ENCODE measurements at places on chromosomes 2 and 18.

GRCh38 chr18:58668897-58669296 is 2.4 kb upstream of the MALT1 start:
- no peak for DNase-seq

DNA sequence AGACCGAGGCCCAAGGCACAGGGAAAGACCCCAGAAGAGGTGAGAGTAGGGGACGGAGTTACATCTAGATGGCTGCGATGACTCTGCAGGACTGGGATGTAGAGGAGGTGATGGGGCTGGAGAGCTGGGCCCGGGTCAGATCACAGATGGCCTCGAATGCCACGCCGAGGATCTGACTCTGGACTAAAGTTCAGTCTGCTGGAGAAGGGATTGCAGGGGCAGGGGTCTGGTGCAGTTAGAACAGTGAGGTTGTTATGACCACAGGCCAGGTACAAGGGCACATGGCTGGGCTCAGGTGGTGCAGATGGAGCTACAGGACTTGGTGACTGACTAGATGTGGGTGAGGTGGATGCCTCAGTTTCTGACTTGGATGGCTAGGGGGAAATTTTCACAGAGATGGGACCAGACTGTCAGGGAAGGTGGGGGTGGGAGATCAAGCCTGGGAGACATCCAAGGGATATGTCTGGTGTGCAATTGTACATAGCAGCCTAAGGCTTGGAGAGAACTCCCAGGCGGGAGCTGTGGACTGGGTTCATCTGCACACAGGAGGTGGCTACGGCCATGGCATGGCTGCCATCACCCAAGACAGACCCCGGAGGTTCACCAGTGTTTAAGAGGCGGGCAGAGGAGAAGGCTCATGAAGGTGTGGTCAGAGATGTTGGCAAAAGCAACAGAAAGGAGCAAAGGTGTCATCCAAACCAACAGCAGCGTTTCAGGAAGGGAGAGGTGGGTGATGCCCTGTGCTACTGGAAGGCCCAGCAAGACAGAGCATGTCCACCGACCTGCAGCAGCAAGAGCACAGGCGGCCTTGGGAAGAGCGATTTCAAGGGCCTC is 66.9 kb downstream of the CIB4 start:
- DNase-seq = no peak

GRCh38 chr18:10896851-10897250 is 252.5 kb downstream of the PIEZO2 start:
- DNase-seq = no peak

DNA sequence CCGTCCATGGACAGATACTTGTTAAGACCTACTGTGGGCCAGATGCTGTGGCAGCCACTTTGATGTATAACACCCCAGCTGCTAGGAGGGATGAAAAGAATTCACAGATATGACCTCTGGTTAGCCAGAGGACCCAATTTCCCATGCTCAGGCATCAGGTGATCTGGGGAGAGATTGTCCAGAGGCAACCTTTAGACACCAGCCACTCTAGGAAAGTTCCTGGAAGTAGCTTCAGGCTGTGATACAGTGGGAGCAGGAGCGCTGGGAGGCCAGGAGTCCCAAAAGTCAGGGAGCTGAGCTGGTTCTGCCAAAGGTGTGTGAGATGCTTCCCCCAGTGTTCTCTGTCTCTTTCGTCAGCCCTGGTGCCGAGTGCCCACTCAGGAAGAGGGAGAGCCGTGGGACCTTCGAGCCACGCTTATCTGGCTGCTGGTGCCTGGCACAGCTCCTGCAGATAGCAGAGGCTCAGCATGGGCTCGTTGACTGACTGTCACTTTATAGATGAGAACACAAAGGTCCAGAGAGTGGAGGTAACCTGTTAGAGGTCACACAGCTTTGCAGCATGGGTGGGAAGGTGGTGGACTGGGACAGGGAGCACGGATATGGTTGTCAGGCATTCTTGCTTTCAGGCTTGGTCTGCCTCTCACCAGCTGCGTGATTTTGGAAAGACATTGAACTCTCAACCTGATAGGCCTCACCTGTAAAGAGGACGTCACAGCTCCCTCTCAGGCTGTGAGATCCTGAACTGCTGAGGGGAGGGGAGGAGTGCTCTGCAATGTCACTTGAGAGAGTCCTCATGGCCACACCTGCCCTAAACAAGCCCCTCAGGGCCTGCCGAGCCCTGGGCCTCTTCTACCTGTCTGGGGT is 7.8 kb upstream of the RALB start:
- no peak for DNase-seq

GRCh38 chr2:33301355-33301754 is 175.1 kb upstream of the RASGRP3 start:
- no peak for DNase-seq

DNA sequence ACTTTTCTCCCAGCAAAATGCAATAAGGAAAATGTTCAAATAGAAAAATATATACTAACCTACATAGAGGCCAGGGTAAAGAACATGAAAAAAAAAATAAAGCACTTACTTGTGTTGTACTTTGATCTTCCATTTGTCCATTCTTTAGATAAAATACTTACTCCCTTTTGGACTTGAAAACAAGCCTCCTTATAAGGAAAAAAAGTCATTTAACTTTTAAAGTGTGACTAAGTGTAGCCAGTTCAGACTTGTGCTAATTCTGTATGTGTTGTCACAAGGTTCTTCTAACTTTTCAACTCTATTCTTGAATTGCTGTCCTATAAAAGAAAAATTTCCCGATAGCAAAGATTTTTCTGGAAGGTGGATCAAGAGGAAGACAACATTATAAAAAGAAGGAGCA is 23.2 kb downstream of the SLC40A1 start:
- no peak for DNase-seq

- no peak for DNase-seq
Measured at GRCh38 chr2:15284614-15285013, 276.5 kb downstream of the NBAS start.

DNA sequence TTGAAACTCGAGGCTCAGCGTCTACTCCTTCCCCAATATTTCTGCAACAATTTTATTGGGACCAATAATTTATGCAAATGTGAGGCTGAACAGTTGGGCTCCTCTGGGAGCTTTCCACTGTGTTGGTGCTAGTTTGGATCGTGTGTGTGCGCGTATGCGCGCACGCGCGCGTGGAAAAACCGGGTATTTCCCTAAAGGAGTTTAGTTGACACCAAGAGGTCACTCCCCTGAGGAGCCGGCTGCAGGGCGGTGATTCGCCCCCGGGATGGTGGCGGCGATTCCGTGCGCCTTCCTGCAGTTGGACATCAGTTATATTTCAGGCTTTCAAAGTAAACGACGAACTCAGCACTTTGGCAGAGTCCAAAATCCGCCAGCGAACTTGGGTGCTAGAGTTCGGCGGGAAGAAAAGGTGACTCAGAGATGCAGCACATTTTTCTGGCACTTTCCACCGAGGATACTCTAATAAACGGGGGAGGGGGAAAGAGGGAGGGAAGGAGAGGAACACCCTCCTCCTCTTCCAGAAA is 186.5 kb upstream of the FANCL start:
- no peak for DNase-seq

- DNase-seq = no peak
Measured at GRCh38 chr2:20281876-20282275, 56.9 kb upstream of the SDC1 start.

DNA sequence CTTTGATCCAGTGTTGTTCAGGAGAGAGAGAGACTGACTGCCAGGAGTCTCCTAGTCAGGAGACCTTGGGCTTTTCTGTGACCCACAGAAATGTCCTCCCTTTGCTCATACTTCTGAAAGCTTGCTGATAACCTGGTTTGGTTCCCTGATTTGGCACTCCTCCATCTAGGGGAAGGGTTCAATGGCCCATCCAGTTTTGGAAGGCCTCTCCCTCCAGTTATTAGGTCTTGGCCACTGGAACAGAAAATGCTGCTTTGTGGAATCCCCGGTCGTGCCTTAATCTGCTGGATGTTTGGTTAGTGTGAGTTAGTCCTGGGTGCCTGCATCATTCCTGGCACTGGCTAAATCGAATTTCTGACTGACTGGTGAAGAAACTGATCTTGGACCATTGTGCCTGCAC is 35.7 kb downstream of the KDM3A start:
- DNase-seq = no peak

DNA sequence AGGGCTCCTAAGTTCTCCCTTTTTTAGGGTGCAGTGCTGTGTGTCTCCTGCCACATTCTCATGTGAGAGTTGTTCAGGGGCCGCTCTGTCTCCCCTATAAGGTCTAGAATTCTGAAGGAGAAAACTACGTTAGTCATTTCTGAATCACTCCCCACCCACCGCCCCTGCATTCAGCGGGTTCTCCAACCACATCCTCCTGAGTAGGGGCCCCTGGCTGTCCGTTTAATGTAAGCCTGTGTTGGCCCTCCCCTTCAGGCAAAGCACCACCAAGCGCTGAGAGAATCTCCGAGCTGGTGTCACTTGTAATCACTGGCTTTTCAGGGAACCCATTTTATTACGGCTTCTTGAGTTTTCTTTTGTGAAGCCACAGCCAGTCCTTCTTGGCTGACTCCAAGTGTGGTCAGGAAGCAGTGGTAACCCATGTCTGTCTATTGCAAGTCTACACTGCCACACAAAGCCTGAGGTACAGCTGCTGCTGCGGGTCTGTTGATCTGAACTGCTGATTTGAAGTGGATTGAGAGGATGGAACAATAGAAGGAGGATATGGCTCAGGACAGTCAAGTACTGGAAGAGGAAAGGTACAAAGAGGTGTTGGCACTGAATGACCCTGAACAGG is 16.9 kb downstream of the LCT start:
- peak; percentile 20 for DNase-seq

DNA sequence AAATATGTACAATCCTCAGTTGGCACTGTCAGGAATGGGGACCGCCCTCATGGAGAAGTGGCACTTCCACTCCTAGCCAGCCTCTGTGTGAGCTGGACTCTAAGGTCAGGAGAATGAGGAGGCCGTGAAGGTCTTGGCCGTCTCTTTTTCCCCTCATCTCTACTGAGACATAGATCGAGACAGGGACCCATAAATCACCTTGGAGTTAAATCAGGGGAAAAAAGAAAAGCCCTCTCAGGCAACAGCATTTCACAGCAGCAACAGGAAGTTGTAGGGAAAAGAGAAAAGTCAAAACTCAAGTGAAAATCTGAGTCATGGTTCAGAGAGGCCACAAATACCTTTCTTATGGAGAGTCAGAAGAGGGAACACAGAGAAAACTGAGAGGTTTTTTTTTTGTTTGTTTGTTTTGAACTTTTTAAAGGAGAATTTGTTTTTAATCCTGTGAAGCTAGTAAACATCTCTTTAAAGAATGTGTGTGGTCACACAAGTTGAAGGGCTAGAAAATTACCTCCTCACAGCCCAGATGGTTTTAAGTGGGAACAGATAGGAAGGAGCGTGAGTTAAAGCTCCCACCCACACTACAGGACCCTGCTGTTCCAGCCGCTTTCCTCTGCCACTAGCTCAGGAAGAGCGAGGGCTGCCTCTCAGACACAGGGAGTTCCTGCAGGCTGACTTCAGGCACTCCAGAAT is 30.6 kb upstream of the CYP1B1 start:
- DNase-seq = no peak

DNA sequence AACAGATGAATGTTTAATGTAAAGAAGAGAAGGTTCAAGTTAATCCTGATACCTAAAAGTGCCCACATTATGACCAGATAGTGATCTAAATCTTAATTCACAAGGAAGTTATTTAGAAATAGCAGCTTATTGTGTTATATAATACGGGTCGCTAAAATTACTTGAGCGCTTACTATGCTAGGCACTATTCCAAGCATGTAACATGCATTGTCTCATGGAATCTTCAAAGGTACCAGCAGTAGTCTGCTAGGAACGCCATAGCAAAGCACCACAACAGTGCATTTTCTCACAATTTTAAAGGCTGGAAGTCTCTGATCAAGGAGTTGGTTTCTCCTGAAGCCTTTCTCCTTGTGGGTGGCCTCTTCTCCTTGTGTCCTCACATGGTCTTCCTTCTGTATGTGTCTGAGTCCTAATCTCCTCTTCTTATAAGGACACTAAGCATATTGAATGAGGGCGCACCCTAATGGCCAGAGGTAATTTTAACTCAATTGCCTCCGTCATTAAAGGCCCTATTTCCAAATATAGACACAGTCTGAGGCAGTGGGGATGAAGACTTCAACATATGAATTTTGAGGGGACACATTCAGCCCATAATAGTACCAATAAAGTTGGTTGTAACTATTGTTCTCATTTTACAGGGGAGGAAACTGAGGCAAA is 118.4 kb downstream of the LRRC30 start:
- no peak for DNase-seq

DNA sequence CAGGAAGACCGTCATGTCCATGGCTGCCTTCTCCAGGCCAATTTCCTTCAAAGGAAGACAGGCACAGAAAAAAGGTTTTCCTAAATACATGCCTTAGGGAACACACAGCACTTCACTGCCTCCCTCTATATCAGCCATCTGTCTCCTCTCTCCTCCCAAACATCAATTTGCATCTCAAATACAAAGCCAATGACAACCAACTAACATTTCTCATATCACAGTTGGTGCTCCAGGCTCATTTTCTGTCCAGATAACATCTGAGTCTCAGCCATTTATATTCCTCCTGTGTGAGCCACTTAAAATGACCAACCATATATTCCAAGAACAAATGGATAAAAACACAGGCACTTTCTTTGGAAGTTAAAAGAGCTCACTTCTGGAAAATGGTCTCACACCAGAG is 62.5 kb upstream of the ACAA2 start:
- DNase-seq = no peak

DNA sequence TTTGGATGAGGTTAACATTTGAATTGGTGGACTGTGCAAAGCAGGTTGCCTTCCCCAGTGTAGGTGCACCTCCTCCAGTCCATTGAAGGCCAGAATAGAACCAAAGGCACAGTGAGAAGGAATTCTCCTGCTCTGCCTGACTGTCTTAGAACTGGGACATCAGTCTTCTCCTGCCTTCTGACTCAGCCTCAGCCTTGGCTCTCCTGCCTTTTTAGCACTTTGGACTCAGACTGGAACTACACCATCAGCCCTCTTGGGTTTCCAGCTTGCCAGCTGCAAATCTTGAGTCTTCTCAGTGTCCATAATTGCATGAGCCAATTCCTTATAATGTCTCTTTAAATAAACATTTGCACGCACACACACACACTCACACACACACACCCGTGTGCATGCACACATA is 8.0 kb upstream of the TMEM177 start:
- DNase-seq = no peak

DNA sequence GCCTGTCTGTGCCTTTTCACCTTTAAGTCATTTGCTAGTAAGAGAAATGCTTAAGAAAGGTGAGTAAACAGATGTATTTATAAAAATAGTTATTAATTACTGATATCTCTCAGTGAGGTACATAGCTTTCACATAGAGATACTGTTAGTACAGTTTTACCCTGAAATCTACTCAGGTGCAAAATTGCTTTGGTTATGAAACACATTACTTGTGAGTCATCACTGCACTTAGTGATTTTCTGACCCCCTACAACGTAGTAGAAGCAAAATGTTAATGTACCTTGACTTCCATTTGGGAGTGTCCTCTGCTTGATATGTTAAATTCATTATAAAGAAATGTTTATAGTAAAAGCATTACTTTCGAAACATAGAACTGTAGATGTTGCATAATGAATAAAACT is 6.5 kb downstream of the GLS start:
- DNase-seq = no peak
